Suppressor macrophage treated with lipopolysaccharide for 1 hour (primary cell): ENCODE measurements at places on chromosomes 7 and 10.

GRCh38 chr10:68813559-68813958 is 13.8 kb upstream of the STOX1 start:
- no peak for DNase-seq

- DNase-seq, result no peak
Measured at GRCh38 chr10:21347043-21347784, 178.3 kb downstream of the SKIDA1 start.

GRCh38 chr10:103837370-103838069 is 17.9 kb downstream of the SH3PXD2A start:
- DNase-seq, result no peak

DNA sequence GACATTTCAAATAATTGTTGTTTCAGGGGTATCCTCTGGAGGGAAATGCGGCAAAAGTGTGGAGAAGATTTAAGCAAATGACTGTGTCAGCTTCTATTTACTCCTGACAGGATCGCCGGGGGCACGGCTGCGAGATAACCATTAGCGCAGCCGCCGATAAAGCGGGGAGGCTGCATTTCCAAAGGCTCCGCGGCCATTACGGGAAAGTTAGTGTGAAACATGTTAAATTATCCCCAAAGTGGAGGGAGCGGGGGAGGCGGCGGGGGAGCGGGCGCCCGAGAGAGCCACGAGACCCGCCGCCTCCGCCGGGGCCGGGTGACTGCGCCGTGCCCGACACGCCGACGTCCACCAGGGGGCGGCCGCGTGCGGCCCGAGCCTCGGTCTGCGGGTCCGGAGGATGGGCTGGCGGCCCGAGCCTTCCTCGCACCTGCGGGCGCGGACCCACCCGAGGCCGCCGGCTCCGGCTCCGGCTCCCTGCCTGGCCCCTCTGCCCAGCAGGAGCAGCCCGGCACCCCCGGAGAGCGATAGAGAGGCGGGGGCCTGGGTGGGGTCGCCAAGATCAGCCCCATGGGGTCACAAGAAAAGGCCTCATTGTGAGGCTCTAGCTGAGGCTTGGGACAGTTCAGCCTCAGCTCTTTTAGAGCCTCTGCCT is 74.4 kb upstream of the PAX2 start:
- DNase-seq, result peak; percentile 88

DNA sequence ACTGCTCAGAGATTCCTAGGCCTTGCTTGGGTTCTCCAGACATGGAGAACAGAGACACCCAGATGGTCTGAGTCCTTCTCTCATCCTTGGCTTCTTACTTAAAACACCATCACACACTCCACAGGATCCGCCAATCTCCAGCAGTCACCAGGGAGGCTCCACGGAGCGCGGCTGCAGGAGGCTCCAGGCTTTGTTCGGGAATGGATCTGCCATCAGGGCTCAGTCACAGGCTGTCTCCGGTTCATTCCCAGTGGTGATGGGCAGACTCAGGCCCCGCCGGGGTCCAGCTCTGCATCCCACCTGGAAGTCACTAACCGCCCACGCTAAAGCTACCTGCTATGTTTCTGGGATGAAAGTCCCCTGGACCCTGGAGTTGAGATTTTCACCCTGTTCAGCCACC is 312.9 kb downstream of the TCERG1L start:
- no peak for DNase-seq

DNA sequence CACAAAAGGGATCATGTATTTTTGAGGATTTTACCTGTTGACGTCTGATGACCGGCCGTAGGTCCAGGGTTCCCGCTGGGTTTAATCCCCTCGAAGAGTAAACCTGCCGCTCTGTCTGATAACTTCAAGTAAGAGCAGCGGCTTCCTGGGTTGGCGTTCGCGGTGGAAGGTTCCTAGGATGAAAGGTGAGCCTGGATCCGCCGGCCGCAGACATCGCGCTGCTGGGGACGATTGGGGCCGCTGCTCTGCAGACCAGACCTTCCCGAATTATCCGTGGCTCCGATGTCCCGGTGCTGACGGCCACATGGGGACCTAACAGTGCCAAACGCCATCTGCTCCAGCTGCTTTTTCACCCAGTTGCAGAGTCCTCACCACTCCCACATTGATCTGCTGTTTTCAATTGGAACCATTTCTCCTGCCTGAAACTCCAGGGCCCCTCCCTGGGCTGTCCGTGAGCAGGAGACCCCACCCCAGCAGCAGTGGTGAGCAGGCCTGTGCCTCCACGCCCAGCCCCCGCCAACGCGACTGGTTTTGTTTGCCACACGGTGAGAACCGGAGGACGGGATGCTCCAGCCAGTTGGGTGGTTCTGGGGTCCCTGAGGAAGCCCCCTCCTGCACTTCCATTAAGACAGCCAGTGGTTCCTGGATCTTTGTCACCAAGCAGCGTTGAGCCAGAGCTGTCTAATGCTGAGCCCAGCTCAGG is 12.2 kb upstream of the AP5Z1 start:
- no peak for DNase-seq

- DNase-seq, result no peak
Measured at GRCh38 chr7:155917836-155918430, 105.7 kb upstream of the SHH start.

DNA sequence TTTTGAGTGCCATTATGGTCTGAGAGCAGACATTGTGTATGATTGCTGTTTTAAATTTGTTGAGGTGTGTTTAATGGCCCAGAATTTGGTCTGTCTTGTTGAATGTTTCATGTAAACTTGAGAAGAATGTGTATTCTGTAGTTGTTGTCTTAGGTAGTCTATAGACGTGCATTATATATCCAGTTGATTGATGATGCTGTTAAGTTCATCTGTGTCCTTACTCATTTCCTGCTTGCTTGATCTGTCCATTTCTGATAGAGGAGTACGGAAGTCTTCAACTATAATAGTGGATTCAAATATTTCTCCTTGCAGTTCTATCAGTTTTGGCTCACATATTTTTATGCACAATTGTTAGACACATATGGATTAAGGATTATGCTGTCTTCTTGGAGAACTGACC is 16.0 kb downstream of the PTPN12 start:
- no peak for DNase-seq

DNA sequence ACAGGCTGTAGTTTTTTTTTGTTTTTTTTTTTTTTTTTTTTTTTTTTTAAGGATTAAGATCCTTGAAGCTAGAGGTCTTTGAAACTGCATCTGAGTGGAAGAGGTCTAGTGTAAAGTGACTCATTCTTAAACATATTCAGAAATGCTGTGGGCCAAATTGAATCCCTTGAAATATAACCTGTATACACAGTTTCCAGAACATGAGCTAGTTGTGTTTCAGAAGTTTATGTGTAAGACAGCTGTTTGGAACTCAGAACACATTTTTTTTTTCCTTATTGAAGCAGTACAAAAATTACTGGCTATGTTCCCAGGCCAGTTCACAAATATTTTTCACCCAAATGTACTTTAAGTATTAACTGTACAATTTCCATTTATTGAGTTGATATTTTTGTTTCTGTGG is 67.9 kb downstream of the PPP1R9A start:
- DNase-seq, result no peak

DNA sequence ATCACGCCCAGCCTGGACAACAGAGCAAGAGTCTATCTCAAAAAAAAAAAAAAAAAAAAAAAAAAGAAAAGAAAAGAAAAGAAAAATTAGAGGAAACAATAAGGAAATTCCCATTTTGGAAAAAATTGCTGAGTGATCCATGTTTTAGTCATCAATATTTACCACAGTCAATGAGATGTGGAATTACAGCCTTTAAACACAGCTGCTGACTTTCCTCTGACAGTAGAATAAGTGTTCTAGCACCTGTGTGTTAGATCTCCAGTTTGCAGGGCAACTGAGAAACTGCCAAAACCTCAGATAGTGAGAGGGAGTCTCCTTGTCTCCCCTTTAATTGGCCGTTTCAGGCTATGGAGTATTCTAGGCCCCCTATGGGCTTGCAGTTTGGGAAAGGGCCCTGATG is 520.1 kb downstream of the KCNMA1 start:
- DNase-seq, result no peak
